Hematopoietic multipotent progenitor cell treated with erythropoietin and hydrocortisone succinate and interleukin-3 and kit ligand, for 8 days (in vitro differentiated cells): ENCODE measurements at places on chromosomes 2 and 18.

DNA sequence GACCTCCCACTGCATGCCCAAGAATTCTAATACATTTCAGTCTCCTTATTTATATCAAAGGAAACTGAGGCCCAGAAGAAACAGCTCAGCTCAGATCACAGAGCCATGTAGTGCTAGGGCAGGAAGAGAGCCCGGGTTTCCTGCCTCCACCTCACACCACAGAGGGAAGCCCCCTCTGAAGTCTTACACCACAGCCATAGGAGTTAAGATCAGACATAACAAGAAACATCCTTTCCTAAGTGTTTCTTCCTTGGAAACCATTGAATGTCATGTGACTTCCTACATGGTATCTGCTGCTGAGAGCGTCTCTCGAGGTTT is 102.1 kb downstream of the MTCL1 start:
- DNase-seq, result no peak

- DNase-seq, result peak; percentile 86
These were observed 2.1 kb downstream of the RRM2 start for GRCh38 chr2:10124538-10125045.

GRCh38 chr2:196486146-196486545 is 153.4 kb upstream of the CCDC150 start:
- DNase-seq, result no peak

DNA sequence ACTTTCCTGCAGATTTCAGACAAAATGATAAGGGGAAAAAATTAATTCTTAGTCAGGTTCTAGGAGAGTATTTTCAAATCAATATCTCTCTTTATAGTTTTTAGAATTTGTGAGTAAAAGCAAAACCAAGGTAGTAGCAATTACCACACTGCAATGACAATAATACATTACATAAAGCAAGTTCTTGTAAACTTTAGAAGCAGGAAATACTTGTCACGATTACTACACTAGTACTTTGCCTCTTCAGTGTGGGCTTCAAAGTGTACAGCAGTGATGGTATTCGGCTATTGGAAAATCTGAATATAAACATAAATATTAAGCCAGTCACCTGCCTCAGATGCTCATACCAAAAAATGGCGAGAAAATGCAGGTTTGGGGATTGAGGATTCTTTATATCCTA is 81.0 kb downstream of the ALPK2 start:
- no peak for DNase-seq

GRCh38 chr18:75083131-75083530 is 125.8 kb downstream of the PTGR3 start:
- DNase-seq, result no peak
